ENCODE measurements at places on chromosomes 5 and 9.
A peak's percentile ranks its signal among the peaks of the same experiment; 100 is the strongest.

- no peak for DNase-seq
These were observed 715 bp downstream of the FGF10 start for GRCh38 chr5:44388321-44389089.

GRCh38 chr9:126981218-126981617, 66.6 kb downstream of the RALGPS1 start:
- DNase-seq, result no peak

DNA sequence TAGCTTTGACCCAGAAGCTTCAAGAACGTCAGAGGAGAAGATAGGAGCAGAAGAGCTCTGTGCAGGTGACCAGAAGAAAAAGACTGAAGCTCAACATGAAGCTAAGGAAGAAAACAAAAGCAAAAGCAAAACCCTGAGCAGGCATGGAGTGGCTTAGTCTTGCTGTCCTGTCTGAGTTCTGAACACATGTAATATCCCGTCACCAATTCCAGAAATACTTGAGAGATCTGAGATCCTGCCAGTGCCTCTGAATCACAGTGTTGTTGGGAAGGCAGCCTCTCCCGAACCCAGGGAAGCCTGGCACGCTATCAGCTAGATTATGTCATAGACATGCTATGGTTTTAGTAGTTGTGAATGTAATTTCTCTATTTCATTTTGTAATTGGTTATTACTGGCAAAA, 235.7 kb downstream of the ICE1 start:
- DNase-seq, result peak; percentile 65

DNA sequence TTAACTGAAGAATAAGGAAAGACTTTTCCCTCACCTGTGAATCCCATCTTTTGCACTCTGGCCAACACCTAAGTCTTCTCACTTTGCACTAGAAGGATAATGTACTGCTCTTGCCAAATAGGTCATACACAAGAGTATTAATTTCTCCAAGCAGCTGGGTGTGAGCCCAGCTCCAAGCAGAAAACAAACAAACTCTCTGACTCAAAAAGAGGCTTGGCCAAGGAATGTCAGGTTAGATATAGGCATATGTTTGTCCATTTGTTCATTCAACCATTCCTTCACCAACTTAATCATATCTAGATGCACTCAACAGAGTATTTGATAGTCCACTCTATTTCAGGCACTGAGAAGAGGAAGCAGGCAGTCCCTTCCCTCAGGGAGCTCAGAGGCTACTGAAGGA, 84.4 kb downstream of the HTR4 start:
- DNase-seq, result no peak

DNA sequence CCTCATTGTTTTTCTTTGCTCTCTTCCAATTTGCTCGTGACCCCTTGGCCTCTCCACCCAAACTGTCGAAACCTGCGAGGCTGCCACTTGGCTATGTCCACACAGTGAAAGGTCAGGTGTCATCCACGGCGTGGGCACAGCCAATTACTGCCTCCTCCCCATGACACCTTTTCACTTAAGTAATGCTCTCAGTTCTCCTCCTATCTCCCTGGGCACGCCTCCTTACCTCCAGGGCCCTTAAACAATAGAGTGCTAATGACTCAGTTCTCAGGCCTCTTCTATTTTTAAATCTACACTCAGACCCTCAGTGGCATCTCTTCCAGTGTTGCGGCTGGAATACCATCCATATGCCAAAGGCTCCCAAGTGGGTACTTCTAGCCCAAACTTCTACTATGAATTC, 256.8 kb downstream of the ROR2 start:
- no peak for DNase-seq

GRCh38 chr5:41637424-41637823, 127.0 kb upstream of the PLCXD3 start:
- DNase-seq, result no peak

DNA sequence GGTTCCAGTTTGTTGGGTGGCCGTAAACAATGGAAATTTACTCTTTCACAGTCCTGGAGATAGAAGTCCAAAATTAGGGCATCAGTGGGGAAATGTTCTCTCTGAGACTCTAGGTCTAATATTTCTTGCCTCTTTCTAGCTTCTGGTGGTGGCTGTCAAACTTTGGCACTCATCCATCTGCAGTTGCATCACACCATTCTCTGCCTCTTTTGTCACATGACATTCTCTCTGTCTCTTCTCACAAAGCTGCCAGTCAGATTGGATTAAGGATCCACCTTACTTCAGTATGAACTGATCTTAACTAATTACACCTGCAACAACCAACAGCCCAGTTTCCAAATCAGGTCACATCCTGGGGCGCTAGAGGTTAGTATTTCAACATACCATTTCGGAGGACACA, 222.9 kb upstream of the FTMT start:
- DNase-seq, result no peak

- no peak for DNase-seq
These were observed 19.8 kb downstream of the TNFSF15 start for GRCh38 chr9:114785866-114786650.

- no peak for DNase-seq
These were observed 4.4 kb downstream of the HNRNPH1 start for GRCh38 chr5:179618923-179619554.

DNA sequence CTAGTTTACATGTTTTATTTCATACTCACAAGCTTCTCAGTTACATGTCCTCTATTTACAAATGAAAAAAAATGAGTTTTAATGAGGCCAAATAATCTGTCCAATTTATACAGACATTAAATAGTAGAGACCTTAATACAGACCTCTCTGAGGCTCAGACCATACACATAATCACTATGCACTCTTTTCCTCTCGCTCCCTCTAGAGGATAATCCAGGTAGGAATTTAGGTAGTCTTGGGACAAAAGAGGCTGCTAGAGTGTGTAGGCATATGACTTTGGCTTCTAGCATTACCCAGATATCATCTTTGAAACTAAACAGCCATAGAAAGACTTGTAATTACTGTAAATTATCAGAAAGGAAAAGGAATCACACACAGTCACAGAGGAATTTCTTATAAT, 444.7 kb downstream of the HINT1 start:
- DNase-seq, result peak; percentile 6

DNA sequence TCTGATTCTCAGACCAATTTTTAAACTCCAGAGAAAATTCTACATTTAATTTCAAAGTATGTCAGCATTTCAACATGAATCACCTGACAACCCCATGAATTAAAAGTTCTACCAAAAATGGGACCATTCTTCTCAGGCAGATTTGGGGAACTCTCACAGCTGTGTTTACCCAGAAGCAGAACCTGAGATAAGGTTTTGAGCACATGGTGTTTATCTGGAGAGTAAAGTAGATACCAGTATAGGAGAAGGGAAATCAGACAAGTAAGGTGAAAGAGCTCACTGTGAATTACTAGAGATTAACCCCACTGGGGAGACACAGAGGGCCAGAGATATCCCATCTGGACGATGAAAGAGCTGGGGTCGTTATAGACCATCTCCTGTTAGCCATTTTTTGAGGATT, 729.1 kb downstream of the DNAH5 start:
- DNase-seq, result no peak

DNA sequence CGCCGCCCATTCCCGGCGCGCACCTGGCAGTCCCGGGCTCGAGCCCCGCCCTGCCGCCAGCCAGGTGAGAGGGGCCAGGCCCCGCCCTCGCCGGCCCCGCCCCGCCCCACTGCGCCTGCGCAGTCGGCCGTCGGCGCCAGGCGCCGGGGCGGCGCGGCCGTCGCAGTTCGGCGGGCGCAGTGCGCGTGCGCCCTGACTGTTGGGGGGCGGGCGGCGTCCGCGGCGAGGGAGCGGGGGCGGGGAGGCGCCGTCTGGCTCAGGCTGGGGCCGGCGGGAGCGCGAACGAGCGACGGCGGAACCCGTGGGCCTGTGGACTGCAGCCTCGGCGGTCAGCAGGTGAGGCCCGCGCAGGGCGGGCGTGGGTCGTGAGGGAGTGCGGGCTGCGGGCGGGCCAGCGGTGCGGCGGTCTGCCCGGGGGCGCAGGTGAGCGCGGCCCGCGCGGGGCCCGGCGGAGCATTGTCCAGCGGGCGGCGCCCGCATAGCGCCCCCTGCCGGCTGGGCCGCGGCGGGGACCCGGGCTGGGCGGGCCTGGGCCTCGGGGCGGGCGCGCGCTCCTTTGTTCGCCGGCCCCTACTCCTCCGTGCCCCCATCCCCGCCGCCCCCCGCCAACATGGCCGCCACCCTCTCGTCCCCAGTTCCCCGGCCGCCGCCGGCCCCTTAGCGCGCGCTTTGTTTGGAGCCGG, at the start of gene SPIN1:
Gene SPIN1 (plus strand): TSS at position 242 of the 683 bp plus-strand sequence. CDS start 38,096 bp downstream, outside the sequence.
- peak; percentile 95 for DNase-seq

DNA sequence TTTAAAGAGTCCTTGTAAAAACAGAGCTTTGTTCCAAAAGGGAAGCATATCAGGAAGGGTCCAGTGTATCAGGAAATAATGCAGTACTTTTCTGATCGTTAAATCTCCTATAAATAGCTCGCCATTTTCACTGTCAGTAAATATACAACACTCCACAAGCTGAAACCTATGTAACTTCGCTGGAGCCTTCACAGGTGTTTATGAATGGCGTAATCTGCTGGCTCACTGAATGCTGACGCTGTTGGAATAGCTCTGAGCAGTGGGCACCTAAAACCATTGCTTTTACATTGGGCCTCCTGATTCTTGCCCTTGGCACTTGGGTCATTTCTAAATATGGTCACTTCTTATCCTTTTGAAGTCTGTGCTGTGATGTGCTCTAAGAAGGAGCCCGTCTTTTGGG, 4.3 kb downstream of the SHC3 start:
- DNase-seq, result no peak

- DNase-seq, result no peak
These were observed 111.1 kb downstream of the PAM start for GRCh38 chr5:102866237-102866600.

- no peak for DNase-seq
These were observed 271.1 kb downstream of the DENND1A start for GRCh38 chr9:123658792-123659191.

DNA sequence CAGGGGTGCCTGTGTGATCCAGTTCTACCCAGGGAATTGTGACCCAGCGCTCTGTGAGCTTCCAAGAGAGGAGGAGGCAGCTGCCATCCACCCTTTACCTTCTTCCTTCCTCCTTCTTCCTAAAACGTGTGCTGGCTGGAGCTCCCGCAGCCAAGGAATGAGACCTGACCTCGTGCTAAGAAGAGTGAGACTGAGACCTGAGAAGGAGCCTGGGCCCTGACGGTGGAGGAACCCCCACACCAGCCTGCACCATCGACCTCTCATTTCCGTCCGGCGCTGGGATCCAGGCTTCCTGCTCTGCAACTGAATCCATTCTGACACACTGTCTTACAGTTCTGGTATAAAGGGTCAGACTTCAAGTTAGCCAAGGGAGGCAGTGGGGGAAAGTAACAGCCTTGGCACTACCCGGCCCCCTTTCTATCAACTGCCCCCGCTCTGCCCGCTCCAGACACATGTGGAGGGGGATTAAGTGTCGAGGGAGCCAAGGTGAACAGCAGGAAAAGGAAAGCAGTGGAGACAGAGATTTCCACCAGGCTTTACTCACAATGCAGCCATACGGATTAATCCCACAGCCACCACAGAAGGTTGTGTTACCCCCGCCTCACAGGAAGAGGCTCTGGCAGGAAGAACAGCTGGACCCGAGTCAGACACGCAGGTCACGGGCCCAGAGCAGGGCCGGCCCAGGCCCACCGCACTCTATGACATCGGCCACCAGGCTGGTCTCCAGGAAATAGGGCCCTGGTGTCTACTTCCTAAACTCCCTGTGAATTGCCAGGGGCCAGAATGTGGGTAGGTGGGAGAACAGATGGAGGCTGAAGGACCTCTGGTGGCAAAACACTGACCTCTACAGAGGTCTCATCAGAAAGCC, 15.8 kb downstream of the MGAT1 start:
- no peak for DNase-seq

Data from H54 (cell line).